ENCODE measurements at places on chromosomes 5 and 9.

DNA sequence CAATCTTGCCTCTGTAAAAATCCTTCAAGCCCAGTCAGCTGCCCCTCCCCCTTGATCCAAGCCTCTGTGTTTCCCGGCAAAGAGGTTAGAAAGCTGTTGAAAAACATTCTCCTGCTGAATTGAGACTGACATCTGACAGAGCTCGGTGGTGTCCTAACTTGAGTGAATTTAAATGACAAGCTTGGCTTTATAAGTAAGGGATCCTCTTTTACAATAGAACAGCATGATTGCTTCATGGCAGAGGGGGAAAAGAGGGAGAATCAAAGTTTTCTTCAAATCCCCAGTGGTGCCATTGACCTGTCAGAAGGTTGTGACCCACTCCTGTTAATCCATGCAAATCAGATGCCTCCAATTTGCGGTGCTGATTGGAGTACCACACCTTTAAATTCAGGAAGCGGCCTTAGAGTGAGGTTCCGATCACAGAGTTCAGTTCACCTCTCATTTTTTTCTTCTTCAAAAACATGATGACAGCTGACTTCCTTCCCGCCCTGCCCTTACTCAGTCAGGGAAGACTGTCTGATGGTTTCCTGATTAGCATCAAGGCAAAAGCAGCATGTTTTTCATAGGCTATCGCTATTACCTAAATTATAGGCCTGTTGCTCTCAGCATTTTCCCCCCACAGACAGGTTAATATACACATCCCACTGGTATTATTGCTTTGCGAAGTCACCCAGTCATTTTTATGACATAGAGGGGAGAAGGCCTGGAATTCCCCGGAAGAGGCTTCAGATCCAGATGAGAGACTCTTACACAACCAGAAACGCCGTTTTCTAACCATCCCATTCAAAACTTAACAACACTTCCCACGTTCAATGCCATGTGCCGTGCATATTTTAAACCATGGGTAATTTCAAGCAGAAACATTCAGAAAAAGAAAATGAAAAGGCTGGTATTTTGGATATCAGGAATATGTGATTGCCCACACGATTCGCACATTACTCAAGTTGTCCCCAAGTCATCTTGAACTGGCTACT is 141.4 kb downstream of the EBF1 start:
- no peak for DNase-seq
- H3K27me3 ChIP-seq, result no peaks in the 10 kb centered on the region
- no peak overlapping the region for H3K27ac ChIP-seq
- H3K36me3 ChIP-seq, result no peaks in the 10 kb centered on the region
- no peak overlapping the region for H3K4me3 ChIP-seq
- no peaks in the 10 kb centered on the region for H3K4me1 ChIP-seq

DNA sequence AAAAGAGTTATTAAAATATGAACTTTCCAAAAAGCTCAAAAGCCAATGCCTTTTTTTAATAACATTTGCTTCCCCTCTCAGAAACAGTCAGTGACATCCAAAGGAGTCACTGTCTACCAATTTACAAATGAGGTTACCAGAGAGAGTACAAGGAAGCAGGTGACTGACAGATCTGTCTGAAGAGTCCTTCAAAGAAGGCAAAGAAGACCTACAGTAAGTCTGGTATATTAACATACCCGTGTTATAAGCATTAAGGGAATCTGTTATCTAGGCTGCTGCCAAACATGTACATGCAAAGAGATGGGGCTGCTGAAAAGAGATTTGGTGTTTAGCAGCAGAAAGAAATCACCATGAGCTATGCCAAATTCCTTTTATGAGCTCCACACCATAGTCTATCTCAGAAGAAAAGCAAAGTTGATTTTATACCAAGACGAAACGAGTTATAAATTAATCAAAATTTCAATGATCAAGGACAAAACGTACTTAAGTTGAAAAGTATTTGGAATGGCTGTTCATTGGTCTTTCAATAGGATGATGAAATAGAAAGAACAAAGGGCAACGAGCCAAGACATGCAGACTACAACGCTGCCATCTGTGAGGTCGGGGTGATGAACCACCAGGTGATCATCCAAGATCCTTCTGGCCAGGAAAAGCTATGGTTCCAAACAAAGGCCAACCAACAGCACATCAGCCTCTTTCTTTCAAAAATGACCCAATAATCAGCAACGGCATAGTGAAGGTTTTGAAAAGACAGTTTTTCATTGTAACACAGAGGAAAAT is 8.1 kb downstream of the PRELID2 start:
- no peak overlapping the region for H3K4me3 ChIP-seq
- no peaks in the 10 kb centered on the region for H3K36me3 ChIP-seq
- DNase-seq, result no peak
- no peak overlapping the region for H3K27ac ChIP-seq
- no peaks in the 10 kb centered on the region for H3K27me3 ChIP-seq

GRCh38 chr9:113511856-113512761 is 48.6 kb downstream of the RGS3 start:
- H3K36me3 ChIP-seq, result no peaks in the 10 kb centered on the region
- no peak overlapping the region for H3K27ac ChIP-seq
- peaks cover 4% of the 10 kb centered on the region for H3K27me3 ChIP-seq
- H3K4me3 ChIP-seq, result no peak overlapping the region

DNA sequence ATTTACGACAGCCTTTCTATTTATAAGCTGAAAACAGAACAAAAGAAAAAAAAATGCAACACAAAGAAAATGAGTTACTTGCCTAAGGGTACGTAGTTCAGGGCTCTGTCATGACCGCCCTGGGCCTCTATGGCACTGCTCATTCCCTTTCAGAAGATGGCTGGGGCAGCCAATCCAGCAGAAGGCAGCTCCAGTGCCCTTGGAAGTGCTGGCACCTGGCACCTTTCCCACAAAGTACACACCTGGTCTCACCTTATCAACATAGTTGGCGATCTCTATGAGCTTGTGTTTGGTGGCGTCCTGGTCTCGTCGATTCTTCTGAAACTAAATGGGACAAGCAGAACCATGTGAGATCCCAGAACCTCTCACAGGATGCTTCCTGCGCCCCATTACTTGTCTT is 53.2 kb downstream of the NIPAL4 start:
- H3K27me3 ChIP-seq, result no peaks in the 10 kb centered on the region
- H3K4me1 ChIP-seq, result peaks cover 26% of the 10 kb centered on the region
- no peak for DNase-seq
- H3K36me3 ChIP-seq, result peaks cover 18% of the 10 kb centered on the region

- no peaks in the 10 kb centered on the region for H3K36me3 ChIP-seq
- no peak overlapping the region for H3K4me3 ChIP-seq
- no peak overlapping the region for H3K27ac ChIP-seq
- DNase-seq, result no peak
- peaks cover 2% of the 10 kb centered on the region for H3K27me3 ChIP-seq
These were observed 585.3 kb upstream of the KLF4 start for GRCh38 chr9:108074900-108075299.

GRCh38 chr9:108606401-108606800 is 249.4 kb downstream of the ACTL7B start:
- H3K4me3 ChIP-seq, result no peak overlapping the region
- no peaks in the 10 kb centered on the region for H3K4me1 ChIP-seq
- H3K27ac ChIP-seq, result no peak overlapping the region
- DNase-seq, result no peak
- H3K27me3 ChIP-seq, result no peaks in the 10 kb centered on the region
- H3K36me3 ChIP-seq, result no peaks in the 10 kb centered on the region

DNA sequence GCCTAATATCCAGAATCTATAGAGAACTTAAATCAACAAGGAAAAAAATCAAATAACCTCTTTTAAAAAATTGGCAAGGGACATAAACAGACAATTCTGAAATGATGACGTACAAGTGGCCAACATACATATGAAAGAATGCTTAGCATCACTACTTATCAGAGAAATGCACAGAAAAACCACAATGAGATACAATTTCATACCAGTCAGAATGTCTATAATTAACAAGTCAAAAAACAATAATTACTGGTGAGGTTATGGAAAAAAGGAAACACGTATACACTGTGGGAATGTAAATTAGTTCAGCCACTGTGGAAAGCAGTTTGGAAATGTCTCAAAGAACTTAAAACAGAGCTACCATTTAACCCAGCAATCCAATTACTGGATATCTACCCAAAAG is 1192.0 kb downstream of the CDH12 start:
- H3K27me3 ChIP-seq, result no peaks in the 10 kb centered on the region
- H3K36me3 ChIP-seq, result no peaks in the 10 kb centered on the region
- no peak overlapping the region for H3K4me3 ChIP-seq
- peak; percentile 62 for DNase-seq
- H3K4me1 ChIP-seq, result no peaks in the 10 kb centered on the region

Measured in IMR-90 (cell line).